HuH-7 (cell line): ENCODE measurements at places on chromosomes 7 and 10.

DNA sequence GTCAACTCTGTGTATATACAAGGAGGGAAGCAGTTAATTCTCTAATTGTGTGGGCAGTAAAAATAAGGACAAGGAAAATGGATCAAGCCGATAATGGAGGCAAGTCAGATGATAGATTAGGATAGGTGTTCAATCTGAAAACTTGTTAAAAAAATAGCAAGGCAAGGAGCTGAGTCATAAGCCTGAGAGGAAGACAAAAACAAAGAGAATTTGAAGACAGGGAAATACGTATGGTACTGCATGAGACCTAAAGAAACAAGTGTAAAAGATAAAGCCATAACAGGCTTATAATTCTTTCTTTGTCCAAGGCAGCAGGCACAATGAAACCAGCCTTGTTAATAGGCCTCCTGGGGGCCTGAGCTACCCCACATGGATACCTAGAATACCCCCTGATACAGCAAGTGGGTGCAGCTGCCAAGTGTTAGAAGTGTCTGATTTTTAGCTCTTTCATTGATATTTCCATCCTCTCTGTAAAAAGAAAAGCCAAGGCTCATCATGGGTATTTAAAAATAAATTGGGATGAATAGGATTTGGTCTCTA, 1570.6 kb upstream of the LRRTM3 start:
- DNase-seq: no peak

DNA sequence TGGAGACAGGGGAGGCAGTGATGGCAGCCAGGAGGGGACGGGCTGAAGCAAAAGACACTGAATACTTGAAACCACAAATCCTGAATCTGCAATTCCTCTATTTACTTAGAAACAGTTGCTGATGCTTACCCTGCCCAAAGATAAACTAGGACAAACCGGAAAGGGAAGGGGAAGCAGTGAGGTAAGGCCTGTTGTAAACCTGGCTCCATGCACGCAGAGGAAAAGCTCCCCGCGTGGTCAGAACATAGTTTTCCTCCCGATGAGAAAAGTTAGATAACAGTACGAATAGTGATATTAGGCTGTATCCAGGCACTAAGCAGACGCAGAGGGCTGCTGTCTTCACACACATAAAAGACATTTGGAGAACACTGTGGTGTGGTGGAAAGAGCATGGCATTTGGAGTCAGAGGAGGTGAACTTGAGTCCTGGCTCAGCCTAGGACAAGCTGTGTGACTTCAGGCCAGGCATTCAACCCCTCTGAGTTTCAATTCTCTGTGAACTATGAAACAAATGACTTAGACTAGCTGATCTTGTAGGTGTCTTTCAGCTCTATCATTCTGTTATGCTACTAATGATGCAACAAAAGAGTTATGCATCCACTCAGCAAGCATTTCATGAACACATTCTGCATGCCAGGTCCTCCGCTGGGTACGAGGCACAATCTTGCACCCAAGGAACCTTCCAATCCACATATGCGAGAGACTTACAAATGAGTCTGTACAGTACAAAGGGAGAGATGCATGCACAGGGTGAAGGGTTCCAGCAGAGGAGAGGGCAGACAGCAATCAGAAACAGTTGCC, 80.9 kb downstream of the SORBS1 start:
- no peak for DNase-seq

DNA sequence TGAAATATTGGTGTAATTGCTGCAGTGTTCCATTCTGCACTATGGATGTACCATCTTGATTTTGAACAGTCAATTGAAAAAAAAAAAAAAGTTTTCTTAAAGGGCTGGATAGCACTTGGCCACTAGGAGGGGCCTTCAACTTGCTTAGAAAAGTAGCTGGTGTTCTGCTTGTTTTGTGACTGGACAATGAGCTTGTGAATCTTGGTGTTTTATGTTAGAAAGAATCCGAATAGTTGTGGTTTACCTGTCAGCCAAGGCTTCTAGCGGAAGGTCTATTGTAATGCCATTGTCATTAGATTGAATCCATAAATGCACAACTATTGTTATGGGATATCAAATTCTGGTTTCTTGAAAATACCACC, 77.1 kb downstream of the BMPER start:
- peak; percentile 17 for DNase-seq

GRCh38 chr10:44004913-44005787, 356.5 kb upstream of the ZNF32 start:
- DNase-seq: no peak

GRCh38 chr10:64468219-64468618, 947.0 kb downstream of the REEP3 start:
- no peak for DNase-seq

DNA sequence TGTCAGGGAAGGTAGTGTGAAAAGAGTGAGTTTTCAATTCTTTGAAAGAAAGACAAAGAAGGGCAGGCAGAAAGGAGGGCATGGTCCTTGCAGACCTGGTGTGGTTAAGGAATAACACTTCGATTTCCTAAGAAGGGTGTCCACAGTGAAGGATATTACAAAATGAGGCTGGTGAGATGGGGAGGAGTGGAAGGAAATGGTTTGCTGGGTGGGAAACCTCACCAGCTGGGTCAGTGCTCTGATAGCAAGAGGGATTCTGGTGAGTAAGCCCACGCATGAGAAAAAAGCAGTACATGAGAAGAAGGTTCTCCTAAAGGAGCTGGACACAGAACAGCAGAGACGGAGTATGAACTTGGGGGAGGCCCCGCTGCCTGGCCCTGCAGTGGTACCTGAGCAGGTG, 230.6 kb upstream of the PLXNA4 start:
- DNase-seq: no peak

DNA sequence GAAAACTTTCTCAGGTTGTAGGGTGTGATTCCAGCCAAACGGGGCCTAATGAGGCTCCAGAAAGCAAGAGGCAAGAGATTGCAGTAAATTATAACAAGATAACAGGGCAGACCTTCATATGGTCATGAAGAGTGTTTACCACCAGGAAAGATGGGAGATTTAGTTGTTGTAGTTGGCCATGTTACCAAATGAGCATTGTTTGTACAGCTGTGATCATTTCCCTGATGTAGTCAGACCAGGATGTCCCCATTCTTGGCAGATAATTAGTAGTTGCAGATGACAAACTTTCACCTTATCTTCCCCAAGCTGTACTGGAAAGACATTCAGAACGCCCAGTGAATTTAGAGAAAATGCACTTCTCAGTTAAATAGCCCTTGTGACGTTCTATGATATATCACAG, 630.8 kb downstream of the ANKRD7 start:
- DNase-seq: no peak

GRCh38 chr10:1168763-1169162, 112.6 kb downstream of the WDR37 start:
- DNase-seq: no peak

DNA sequence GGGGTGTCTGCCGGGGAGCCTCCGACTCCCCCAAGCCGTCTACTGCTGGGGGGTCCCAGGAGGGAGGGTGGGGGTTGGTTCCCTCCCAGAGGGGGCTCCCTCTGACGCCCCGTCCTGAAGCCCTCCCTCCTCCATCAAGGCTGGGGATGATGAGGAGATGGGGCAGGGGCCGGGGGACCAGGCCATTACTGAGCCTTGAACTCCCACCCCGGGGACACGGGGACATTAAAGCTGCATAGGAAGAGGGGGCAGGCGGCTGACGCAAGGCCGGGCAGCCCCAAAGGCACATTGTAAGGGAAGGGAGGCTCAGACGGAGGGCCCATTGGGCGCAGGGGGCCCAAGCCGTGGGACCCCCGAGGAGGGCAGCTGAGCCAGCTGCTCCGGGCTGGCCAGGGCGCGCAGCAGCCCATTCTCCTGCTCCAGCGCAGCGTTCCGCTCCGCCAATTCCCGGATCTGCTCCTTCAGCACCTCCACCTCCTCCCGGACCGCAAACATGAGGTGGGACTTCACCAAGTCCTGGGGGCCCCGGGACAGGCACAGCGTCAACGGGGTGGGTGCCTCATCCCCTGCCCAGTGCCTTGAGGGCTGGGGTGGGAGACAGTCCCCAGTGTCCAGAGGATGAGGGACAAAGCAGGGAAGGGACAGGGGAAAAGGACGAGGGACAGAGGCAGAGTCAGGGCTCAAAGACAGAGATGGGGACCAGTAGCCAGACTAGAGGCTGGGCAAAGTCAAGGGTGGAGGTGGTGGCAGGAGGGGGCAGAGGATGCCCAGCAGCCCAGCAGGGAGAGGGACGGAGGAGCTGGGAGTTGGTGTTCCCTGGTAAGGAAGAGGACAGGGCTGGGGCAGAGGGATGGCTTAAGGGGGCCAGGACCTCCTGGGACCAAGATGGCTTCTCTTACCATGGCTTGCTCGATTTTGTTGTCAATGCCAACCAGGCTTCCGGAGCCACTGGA, 2.9 kb upstream of the SPACDR start:
- no peak for DNase-seq

- no peak for DNase-seq
Measured at GRCh38 chr7:5001911-5002310, 42.9 kb upstream of the MMD2 start.

- DNase-seq: no peak
Measured at GRCh38 chr7:17580141-17580540, 281.7 kb downstream of the AHR start.

DNA sequence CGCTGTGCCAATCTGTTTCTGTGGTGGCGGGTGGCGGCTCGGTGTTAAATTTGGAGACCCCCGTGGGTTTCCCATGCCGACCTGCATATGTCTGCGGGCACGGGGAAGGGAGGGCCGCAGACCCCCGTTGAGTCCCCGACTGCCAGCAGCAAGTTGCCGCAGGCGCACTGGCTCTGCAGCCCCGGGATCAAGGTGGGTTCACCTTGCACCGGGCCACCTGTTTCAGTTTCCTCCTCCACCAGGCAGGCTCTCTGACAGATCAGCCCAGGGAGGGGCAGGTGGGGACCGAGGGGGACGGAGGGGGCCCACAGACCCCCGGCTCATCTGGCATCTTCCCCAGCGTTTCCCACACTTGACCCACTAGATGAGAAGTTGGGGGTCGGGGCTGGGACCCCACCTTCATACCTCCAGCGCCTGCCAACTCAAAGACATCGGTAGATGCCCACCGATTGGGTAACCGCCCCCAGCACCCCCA, 95.9 kb downstream of the CUX1 start:
- no peak for DNase-seq

DNA sequence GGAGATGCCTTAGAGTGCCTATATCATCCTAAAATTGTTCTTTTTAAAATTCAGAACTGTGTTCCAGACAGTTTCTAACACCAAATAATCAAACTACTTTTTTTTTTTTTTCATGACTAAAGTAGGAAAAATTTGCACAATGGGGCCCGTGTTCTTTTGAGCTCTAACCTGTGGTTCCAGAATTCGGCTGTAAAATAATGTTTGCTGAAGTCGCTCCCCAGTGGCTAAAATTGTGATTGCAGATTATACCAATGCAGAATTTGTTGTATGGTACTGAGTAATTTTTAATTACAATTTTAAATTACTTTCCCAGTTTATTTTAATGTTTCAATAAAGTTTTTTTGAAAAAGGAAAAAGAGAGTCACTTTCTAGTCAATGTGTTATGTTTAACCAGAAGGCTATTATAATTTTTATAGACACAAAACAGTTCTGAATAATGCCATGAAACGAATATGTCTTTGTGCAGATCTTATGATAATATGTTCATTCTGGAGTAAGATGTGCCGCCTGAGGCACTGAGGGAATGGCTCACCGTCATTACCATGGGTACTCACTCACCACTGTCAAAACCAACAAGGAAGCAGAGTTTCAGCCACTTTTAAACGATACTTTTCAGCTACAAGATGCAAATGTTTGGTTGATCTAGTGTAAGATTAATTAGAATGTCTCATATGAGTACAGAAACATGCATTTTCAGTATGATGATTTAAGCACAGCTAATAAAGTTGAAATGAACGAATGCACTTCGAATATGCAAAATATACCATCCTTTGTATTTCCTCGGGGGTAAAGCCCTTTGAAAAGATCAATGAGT, 173.6 kb downstream of the PRKCQ start:
- peak; percentile 38 for DNase-seq

DNA sequence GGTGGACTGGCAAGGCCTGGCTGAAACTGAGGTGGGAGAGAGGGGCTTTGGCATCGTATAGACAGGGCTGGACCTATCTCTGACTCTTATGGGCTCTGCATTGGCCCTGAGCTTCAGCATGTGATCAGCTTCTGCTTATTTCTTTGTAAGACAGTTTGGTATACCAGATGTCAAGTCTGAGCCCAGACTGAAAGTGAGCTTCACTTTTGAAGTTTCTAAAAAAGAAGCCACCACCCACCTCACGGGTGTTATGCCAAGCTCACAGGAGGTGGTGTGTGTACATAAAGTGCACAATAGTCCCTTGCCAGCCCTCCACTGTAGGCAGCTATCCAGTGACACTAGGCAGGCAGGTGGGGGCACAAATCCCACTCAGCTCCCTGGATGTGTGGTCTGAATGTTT, 68.7 kb upstream of the SEPHS1 start:
- no peak for DNase-seq

DNA sequence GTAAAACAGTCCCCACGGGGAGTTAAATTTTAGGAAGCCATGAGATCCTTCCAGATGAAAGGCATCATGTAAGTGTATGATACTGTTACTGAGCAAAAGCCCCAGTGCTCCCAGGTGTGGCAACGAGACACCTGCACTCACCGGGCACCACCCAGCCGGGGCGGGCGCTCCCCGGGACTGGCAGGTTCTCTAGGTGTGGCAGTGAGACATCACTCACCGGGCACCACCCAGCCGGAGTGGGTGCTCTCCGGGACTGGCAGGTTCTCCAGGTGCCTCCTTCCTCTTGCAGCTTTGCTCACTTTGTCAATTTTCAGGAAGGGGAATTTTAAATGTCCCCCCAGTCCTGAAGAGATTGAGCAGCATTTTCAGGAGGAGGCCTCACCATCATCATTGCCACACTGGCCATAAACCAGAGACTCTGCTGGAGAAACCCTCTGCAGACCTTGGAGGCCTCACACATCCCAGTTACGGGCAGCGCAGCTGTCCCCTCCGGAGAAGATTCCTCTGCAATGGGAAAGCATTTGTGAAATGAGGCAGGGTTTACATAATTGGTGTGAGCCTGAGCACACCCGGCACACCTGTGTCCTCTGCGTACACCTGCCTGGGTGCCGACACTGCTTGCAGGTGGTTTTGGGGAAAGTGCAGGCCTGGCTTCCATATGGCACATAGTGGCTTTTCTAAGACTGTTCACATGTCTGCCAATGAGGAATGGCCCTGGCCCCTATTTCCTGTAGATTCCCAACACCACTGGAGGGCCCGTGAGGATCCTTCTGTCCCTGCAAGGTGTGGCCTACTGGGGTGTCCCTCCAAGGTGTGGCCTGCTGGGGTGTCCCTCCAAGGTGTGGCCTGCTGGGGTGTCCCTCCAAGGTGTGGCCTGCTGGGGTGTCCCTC, 191.4 kb downstream of the EBF3 start:
- no peak for DNase-seq

- DNase-seq: no peak
Measured at GRCh38 chr7:140982508-140982907, 32.2 kb downstream of the MRPS33 start.

GRCh38 chr7:94052398-94053180, 48.4 kb upstream of the BET1 start:
- DNase-seq: no peak

- DNase-seq: no peak
Measured at GRCh38 chr7:139060695-139061237, 24.9 kb upstream of the ZC3HAV1L start.

GRCh38 chr10:17358461-17358860, 95.9 kb downstream of the ST8SIA6 start:
- DNase-seq: no peak

- DNase-seq: peak; percentile 74
Measured at GRCh38 chr10:112137154-112137987, 46.2 kb downstream of the GPAM start.
